Panc1 (cell line): ENCODE measurements at places on chromosomes 12 and 14. TPM values are rescaled to one million over a fixed set of nuclear protein-coding genes. Genes with fewer than 3 reads are reported as not detected.

The MANSC4 gene
- not detected for total RNA-seq

The MOK gene
- 9.8 TPM for total RNA-seq

The SSTR1 gene
- not detected for total RNA-seq

The TOMM20L gene
- not detected for total RNA-seq
